Lung (tissue), 17 donors: ENCODE measurements at places on chromosomes 16 and 17.

DNA sequence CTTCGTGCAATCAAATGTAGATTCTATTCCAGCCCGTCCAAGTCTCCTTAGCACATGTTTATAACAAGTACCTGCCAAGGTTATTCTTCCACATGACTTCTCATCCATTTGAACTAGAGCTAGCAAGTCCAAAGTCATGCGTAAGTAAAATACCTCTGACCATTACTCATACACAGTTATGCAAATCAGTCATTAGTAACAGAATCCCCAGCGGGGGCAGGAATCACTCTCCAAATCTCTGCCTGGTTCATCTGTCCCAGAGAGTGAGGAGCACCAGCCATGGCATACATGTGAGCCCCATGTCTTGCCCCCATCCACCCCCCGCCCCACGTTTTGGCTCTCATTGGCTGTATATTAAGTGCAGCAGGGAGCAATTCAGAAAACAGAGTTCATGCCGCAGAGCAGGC is 27.7 kb downstream of the SRL start:
- DNase-seq, result no peak

DNA sequence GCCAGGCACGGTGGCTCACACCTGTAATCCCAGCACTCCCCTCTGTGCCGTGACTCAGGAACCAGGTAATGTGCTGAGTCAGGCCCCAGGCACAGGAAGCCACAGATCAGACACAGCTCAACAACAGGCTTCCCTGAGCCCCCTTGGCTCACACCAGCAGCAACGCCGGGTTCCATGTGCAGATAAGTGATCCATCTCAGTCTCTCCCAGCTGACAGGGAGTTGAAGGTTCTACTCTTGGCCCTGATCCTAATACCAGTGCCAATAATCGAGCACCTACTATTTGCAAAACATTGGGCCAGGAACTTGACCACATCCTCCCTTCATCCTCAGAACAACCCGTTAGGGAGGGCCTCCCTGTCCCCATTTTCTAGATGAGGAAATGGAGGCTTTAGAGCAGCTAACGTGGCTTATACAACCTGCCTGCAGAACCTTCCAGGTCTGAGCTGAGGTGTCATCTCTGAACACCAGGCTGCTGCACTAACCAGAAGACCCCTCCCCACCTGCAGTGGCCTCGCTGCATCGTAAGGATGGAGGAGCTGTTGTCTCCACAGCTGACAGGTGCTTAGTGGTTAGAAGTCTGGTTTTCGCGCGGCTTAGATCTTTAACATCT is 64.8 kb upstream of the AMZ2 start:
- no peak for DNase-seq

DNA sequence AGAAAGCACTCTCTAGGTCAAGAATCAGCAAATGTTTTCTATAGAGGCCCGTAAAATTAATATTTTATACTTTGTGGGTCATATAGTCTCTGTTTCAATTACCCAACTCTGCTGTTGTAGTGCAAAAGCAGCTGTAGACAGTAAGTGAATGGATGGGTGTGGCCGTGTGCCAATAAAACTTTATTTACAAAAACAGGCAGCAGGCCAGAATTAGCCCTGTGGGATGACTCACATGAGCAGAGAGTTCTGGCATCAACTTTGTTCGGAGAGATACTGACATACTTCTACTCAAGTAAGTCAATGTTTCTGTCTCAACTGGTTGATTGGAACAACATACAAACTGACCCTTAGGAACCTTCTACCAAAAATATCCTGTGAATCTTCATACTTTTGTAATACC is 616.2 kb downstream of the MAF start:
- peak; percentile 33 for DNase-seq

- peak; percentile 44 for DNase-seq
Measured at GRCh38 chr16:65271996-65272395, 150.1 kb upstream of the CDH11 start.

DNA sequence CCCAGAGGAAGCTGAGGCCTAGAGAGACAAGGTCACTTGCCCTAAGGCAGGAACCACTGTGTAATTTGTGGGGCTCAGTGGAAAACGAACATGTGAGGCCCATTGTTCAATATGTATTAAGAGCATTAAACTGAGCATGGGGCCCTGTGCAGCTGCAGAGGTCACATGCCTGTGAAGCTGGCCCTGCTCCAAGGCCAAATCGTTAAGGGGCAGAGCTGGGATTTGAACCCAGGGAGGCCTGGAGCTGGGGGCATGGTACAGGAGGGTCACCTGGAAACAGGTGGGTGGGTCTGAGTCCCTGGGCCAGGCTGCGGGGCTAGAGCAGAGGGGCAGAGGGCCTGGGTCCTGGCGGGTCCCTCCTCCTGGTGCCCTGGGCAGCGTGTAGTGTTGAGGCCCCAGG is 19.7 kb downstream of the C16orf74 start:
- no peak for DNase-seq

DNA sequence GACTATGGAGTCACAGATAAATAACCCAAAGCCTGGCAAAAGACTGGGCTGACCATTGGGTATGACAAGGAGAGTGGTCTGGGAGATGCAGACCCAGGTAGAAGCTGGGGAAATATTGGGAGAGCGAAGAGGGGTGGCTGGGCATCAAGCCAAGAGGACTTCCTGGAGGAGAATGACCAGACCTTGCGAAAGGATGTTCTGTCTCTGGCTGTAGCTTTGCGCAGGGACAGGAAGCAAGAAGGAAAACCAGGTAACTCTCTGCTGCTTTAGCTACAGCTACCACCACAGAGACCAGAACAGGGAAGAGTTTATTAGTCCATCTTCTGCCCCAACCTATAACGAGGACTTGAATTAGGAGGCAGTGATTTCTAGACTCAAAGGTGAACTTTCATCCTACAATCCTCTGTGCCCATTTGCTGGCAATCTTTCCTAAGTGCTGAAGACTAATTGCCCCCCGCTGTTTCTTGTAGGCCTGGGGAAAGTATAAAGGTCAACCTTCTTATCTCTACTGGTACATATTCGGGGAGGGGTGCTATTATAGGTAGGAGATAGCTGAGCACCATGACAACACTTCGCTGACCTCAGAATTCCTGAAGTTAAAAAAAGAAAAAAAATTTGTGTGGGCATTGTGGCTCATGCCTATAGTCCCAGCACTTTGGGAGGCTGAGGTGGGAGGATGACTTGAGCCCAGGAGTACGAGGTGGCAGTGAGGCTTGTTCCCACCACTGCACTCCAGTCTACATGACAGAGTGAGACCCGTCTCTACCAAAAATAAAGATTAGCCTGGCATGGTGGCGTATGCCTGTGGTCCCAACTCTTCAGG is 19.1 kb upstream of the KIFC3 start:
- no peak for DNase-seq

DNA sequence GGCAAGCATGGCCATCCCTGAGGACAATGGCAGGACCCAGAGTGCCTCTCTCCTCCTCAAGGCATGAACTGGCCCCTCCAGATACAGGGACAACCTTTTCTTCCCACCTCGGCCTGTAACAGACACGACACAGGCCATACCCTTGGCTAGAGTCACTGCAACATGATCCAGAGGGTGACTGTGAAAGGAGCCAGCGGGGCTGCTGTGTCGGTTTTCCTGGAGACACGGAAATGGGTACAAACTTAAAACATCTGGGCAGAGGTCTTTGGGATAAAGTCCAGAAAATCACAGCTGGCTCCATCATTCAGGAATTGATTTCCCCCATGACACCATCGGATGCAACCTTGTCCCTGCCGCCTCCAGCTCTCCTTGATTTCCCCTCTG is 5.3 kb downstream of the CEP295NL start:
- DNase-seq, result no peak

- no peak for DNase-seq
Measured at GRCh38 chr16:57711346-57711745, 16.7 kb downstream of the DRC7 start.

- DNase-seq, result no peak
Measured at GRCh38 chr16:19366391-19366790, 51.3 kb upstream of the TMC5 start.

GRCh38 chr17:29827179-29827578 is 102.8 kb downstream of the SSH2 start:
- DNase-seq, result no peak

DNA sequence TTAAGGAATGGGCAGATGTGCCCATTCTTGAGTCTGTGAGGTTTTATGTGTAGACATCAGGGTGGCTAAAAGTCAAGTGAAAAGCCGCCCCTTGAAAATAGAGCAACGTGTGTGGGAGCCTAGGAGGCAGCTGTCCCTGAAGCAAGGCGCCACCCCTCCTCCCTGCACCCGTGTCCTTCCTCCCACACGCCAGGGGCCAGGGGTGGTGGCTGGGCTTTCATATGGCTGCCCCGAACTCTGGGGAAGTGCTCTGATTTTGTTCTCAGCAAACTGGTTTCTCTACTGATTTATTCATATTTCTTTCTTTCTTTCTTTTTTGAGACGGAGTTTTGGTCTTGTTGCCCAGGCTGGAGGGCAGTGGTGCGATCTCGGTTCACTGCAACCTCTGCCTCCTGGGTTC is 4.7 kb downstream of the ZNF750 start:
- no peak for DNase-seq

DNA sequence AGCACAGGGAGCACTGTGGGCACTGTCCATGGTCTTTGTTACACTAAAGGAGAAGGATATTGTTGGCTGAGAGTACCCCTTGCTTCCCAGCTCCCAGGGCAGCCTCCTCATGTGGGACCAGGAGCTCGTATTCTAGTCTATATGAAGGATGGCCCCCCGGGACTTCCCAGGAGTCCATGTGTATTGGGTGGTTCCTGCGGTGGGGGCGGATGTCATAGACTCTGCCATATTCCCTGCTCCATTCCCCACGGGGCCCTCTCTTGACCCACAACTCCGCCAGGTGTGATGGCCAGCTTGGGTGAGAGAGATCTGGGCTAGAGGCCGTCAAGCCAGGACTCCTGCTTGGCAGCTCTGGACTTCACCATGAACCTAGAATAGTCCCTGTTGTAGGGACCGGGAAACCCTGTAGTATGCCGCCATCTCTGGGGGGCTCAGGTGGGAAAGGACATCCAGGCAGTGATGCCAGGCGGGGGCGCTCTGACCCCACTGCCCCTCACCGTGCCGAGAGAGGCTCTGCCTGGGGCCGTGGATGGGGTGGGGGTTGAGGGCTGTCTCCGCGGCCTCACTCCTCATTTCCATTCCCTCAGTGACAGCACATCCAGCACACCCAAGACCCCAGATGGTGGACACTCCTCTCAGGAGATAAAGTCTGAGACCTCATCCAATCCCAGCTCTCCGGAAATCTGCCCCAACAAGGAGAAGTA is 37.8 kb downstream of the OR1D5 start:
- DNase-seq, result no peak

DNA sequence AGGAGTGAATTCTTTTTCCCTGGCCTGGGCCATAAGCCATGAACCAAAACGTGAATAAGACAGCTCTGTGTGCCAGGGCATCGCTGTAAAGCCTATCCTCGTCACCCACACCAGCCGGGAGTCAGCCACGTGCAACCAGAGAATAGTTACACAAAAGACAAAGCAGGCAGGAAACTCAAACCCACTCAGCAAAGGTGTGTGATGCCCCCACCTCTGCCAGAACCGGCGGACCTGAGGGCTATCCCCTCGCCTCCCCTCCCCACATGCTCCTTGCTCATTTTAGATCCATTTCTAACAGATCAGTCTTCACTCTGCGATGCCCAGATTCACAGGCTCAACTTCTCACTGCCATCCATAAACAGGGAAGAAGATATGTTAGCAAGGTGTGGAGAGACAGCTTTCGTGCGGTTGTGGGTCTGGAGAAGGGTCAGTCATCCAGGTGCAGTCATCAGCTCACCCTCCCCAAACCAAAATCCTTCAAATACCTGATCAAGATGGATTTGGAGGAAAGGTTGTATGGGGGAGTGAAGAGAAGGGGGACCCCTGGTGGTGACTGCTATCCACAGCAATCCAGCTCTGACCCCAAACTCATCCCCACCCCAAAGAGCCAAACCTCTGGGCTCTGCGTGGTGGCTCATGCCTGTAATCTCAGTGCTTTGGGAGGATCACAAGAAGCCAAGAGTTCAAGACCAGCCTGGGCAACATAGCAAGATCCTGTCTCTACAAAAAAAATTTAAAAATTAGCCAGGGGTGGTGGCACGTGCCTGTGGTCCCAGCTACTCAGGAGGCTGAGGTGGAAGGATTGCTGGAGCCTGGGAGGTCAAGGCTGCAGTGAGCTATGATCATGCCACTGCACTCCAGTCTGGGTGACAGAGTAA is 219.2 kb downstream of the C16orf78 start:
- DNase-seq, result peak; percentile 59

DNA sequence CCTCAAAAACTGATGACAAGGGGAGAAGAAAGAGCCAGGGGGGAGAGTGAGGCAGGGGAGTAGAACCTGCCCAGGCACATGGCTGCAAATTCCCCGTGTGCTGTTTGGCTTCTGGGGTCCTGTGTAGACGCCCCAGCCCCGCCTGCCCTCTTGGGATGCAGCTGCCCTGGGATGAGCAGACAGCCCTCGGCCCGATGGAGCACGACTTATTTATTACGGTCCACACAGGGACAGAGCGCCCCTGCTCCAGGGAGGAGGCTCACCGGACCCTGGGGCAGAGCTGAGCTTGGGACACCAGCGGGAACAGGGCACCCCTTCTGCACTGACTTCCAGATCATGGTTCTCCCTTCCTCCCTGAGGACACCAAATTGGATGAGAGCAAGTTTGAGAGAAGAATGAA is 9.1 kb downstream of the LDHD start:
- DNase-seq, result no peak

DNA sequence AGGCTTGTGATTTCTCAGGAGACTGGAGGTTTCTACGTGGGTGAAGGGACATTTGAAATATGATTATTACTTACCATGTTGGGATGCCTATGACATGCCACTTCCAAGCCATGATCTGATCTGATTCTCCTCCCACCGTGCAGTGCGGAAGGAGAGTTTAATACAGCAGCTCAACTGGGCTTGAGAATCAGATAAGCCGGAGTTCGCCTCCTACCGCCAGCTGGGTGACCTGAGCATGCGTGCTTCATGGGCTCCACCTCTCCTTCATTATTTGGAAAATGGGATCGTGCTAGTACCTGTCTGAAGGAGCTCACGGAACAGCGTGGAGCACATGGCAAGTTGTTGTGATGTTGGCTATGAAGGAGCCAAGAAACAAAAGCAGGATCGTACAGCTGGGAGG is 12.4 kb upstream of the TIMP2 start:
- DNase-seq, result no peak

DNA sequence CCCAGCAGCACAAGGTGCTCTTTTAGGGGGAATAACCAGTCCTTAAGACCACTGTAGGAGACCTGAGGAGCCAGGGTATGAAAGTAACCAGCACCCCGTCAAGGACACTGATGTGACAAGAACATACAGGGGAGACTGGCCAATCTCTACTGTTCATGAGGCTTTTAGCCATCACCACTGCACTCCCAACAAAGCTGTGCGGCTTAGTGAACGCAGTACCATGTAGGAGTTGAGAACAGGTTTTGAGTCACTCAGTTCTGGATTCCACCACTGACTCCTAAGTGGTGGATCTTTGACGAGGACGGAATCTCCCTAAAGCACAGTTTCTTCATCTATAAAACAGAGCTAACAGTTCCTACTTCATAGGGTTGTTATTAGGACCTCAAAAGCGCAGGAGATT is 26.8 kb downstream of the COG4 start:
- no peak for DNase-seq
